CD8-positive, alpha-beta memory T cell (primary cell): ENCODE measurements at places on chromosomes 1 and 21.

- DNase-seq = no peak
These were observed 1222.1 kb upstream of the NCAM2 start for GRCh38 chr21:19776076-19776475.

DNA sequence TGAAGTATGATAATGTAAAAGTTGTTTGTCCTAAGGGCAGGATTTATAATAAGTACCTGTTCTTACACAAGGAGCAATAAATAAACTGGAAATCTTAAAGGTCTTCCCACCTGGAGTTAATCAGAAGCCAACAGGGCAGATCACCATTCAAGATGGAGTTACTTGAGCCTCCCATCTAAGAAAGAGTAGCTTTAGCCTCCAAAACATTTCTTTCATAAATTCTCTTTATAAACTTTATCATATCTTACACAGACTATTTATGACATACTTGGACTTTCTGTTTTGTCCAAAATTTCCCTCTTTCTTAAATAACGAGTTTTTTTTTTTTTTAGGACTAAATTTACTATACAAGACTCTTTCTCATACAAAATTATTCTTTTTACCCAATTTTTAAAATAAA, 18.5 kb downstream of the OR2T1 start:
- no peak for DNase-seq

DNA sequence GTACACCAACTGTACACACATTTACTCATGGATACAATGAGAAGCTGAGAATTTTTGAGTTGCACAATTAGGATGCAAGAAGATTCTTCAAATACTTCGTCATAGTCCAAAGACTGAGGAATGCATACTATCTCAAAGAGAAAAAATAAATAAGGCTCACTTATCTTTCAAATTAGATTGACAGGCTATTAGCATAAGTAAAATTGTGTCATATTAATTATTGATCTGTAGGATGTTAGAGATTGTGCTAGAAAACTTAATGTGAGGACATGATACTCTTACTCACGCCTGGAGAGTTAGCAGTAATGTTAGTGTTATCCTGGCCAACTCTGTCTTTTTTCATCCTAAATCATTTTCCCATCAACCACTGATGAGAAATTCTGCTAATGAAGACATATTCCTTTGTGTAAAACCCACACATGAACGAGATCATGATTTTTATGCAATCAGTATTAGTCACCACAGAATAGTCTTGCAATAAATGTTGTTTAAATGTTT, 659.0 kb downstream of the LTN1 start:
- DNase-seq = no peak

DNA sequence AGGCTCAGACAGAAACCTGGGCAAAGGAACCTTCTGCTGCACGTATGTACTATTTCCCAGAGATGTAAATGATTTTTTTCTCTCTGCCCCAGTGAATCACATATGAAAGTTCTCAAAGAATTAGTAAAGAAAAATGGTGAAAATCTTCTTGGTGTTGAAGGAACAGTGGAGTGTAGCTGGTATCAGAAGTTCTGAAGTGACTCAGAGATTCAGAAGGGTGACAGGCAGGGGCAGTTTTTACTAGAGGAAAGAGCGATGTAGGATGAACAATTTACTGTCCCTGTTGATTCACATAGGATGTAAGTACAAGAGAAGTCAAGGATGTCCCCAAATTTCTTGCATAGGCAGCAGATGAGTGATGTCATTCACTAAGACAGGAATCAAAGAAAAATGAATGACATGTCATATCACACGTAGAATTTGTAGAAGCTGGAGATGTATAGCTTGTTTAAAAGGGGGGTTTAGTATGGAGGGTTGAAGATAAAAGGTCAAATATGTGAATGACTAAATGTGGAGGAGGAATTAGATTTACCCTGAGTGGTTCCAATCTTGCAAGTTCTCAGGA, 26.4 kb downstream of the WLS start:
- DNase-seq = no peak

DNA sequence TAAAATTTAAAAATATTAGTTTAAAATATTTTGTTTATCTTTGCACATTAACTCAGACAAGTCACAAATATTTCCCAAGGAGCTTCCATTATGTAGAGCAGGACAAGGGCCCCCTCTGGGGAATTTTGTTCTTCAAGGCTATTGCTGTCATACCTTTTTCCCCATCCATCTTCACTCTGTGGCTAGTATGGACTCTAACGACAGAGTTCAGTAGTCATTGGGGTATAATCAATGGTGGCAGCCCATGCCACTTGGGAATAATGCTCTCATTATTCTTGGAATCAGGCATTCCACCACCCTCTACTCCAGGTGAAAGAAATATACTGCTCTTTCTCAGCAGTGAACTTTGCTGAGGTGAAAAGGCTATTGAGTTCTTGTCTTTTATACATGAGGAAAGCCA, 38.5 kb upstream of the ERO1B start:
- DNase-seq = no peak

DNA sequence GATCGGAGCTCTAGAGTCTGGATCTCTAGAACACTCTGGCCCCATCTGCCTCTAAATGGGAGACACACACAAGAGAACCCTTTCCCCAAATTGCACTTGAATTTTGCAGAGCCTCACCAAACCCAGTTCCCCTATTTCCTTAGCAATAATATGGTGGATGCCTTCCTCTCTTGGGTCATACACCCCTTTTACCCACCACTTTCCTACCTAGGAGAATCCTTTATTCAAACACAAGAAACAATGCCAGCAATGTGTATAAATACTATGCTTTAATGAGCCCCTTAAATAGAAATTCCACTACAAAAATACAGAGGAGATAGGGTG, 760 bp upstream of the SF3B4 start:
- no peak for DNase-seq

DNA sequence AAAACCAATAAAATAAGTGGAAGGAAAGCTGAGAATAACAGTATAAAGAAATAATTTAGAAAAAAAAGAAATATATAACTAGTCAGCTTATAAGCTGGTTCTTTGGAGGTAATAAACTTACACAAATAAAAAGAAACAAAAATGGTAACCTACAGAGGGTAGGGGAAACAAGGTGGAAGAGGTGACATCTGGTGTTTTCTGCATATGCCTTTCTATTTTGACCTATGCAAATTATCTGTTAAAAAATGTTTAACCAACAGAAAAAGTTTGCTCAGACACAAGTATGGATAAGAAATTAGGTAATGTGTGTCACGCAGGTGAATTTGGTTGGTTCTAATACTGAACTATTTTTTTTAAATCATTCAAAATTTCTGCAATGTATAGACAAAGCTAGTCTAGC, 53.6 kb upstream of the DMRTA2 start:
- DNase-seq = no peak

DNA sequence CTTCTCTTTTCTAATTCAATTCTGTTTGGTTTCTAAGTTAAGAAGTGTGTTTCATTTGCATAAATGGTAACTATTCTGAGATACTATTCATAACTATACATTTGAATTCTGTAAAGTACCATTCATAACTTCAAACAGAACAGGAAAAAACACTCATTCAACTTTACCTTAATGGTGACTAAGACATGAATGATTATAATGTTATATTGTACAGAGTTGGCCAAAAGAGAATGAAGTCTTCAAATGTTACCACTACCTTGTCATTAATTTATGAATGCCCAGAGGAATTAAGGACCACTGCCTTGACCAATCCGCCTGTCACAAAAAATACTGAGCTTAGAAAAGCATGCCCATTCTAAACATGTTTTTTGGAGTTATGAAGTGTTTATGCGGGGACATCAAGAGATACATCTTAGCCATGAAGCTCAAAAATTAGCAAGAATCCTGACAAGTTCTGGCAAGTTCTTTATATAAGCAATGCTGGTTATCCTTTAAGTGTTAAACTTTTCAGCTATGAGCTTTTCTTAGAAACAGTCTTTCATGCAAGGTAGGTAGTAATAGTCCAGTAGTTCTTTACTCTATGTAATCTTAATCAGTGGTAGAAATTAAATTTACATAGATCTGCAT, 7.9 kb downstream of the WASF2 start:
- DNase-seq = no peak

- DNase-seq = no peak
These were observed 282.4 kb downstream of the HLX start for GRCh38 chr1:221161571-221162041.

DNA sequence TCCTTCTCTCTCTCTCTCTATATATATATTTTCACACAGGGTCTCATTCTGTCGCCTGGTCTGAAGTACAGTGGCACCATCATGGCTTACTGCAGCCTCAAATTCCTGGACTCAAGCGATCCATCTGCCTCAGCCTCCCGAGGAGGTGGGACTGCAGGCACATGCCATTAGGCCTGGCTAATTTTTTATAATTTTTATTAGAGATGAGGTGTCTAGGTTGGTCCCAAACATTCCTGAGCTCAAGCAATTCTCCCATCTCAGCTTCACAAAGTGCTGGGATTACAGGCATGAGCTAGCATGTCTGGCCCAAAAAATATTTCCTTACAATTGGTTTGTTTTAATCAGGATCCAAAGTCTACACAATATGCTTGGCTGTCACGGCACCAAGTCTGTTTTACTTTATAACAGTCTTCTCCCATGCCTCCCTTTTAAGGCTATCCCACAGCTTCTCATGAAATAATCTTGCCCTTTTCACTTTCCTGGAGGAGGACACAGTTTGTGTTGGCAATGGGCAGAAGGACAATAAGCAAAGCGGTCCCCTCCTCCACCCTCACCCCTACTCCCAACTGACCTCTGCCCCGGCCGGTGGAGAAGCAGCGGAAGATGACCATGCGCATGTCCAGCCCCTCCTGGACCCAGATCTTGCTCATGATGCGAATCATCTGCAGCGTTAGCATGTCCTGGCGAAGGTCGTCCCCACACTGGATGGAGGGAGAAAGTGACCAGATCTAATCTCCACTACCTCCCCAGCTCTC, 28.2 kb upstream of the PPP1R15B start:
- DNase-seq = no peak

DNA sequence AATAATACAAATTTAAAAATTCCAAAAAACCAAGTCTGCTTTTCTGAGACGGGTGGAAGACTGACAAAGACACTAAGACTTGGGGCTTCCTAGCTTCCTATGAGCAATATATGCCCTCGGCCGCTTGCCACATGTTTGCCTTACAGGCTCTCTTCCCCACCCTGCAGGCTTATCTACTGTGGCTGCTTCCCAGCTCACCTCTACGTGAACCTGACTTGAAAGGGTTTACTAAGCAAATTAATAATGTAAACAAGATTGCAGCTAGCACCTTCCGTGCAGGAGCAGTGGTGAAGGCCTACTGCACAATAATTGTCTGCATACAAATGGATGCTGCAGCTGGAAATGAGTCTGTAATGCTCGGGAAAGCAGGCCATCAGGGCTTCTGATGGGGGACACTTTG, 152.9 kb upstream of the DAB1 start:
- DNase-seq = no peak

DNA sequence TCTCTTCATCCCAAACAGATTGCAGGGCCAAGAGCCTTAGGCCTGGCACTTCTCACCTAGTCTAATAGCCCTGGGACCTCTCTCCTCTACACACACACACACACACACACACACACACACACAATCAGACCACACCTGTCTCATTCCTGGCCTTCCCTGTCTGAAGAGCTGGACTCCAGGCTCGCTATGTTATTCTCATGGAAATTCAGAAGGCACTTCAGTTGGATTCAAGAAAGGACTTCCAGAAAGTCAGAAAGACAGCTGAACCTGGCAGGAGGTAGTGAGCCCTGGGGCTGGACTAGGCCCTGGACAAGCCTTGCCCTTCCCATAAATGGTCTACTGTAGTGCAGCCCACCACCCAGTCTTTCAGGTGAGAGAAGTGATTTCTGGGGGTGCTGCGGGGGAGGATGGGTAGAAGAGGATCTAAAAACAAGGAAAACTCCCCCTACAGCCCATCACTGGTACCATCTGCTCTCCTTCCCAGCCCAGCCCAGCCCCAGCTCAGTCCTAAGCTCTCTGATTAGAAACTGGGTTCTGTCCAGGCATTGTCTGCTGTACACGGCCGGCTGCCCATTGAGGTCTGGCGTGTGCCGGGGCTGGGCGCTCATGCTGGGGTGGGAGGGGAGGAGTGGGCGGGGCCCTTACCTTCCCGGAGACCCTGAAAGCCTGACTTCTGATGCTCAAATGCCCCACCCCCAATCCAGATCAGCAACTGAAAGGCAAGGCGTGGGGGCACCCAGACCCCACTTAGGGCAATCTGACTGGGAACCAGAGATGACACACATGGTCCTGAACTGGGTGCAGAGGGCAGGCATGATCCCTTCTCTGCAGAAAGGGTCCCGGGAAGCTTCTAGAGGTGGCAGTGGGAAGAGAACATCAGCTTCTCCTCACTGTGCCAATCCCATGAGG, 2.5 kb downstream of the KIF21B start:
- DNase-seq = peak; percentile 14

GRCh38 chr1:174692313-174692712, 244.5 kb downstream of the GPR52 start:
- DNase-seq = no peak

GRCh38 chr1:235397733-235398132, 30.5 kb downstream of the TBCE start:
- no peak for DNase-seq

DNA sequence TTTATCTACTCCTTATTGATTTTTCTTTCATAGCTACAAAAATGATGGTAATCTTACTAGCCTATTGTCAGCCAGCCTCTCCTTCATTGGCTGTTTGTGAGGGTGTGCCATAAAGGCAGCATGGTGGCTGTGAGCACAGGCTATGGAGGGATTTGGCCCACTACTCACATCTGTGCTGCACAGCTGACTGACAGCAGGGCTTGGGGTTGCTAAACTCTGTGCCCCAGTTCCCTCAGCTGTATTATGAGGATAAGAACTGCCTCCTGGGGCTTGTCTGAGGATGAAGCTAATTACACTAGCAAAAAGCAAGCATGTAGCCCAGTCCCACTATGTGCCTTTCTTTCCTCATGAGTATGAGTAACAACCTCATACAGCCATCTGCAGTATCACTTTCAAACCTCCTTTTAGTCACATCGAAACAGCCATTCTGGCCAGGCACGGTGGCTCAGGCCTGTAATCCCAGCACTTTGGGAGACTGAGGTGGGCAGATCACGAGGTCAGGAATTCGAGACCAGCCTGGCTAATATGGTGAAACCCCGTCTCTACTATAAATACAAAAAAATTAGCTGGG, 66.2 kb downstream of the COQ8A start:
- DNase-seq = no peak
